NCI-H69 (cell line): ENCODE measurements at places on chromosomes 2 and 18.
A peak's percentile ranks its signal among the peaks of the same experiment; 100 is the strongest.

DNA sequence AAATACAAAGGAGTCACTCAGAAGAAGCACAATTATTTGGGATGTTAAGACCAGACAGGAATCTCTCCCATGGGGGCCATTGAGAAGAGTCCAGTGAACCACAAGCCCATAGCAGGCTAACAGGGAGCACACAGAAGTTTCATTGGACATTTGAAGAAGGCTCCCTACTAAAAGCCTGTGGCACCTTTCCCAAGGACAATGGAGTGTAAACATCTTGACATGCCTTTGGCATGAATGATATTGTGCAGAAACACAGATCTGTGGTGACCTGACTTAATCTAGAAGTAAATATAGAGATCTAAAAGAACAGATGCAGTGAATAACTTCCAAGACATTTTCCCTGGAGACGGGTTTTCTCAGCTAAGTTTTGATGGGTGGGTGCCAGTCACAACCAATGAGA, 221.5 kb downstream of the EPHA4 start:
- no peak for DNase-seq

GRCh38 chr2:234447189-234447588, 49.7 kb downstream of the ARL4C start:
- no peak for DNase-seq

- no peak for DNase-seq
Measured at GRCh38 chr2:84888401-84889276, 7.8 kb upstream of the TRABD2A start.

DNA sequence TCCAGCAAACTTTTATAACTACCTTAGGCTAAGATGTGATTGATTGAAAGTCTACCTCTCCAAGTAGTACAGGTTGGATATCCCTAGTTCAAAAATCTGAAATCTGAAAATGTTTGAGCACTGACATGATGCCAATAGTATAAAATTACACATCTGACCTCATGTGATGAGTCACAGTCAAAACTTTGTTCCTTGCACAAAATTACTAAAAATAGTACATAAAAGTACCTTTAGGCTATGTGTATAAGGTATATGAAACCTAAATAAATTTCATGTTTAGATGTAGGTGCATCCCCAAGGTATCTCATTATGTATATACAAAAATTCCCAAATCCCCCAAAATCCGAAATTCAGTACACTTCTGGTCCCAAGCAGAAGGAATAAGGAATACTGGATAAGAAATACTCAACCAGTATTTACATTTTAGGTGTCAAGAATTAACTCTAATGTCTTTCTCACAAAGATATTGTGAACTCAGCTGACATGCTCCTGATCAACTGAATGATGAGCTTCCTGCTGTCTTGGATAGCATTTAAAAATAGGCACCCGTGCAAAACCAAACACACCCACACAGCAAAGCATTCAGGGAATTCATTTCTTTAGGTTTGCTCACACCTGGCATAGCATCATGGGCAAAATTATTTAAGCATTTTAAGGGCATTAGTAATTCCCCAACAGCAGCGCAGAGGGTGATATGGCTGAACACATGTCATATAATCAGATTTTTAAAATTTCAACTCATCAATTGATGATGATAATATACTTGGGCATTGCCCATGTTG, 497.4 kb upstream of the MEIS1 start:
- DNase-seq: no peak

GRCh38 chr2:64186699-64187605, 42.7 kb upstream of the PELI1 start:
- no peak for DNase-seq

DNA sequence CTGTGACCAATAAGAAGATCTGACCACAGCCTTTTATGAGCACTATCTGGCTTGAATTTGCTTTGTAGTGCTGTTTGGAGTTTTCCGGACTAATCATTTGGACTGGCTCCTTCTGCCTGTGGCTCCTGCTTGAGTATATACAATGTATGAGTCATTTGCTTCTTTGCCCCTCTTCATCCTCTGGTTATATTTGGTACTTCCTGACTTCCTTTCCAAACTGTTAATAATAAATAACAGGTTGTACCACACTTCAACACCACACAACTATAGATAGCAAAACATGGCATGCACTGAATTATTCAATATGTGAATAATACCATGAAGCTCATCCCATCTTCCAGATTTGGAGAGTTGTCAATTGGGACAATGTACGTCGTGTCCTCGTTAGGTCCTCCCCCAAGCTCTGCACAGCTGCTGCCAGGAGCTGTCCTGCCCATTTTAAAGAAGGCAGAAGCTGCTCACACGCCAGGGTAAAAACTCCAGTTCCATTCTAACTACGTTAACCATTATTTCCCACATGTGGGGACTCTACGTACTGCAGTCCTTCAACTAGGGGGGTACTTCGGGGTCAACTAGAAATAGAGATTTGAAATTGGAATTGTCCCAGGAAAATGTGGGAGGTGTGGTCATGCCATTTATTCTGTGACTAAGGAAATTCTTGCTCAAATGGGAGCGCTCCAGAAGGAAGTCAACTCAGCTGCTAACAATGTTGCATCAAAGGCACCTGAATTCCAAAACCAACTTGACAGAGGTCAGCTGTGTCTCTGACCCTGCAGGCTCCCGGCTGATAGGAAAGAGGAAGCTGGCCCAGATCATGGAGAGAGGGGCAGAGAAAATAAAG, 38.1 kb downstream of the ST8SIA5 start:
- DNase-seq: no peak

GRCh38 chr2:39568561-39569006, 97.1 kb upstream of the TMEM178A start:
- peak; percentile 18 for DNase-seq

DNA sequence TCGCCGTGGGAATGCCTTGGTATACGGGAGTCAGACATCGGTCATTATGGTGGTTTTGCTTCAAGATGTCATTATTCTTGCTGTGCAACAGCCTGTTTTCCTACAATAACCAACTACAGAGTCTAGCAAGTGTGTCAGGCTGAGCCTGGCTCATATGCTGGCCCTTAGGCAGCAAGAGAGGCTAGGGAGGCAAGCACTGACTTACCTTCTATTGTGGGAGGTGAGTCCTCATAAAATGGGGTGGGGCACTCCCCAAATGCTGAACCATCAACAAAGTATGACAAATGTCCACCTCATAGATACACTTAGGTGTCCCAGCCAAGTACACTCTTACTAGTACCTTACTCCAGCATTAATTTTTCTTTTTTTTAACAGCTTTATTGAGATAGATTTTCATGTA, 77.0 kb upstream of the ATL2 start:
- no peak for DNase-seq

DNA sequence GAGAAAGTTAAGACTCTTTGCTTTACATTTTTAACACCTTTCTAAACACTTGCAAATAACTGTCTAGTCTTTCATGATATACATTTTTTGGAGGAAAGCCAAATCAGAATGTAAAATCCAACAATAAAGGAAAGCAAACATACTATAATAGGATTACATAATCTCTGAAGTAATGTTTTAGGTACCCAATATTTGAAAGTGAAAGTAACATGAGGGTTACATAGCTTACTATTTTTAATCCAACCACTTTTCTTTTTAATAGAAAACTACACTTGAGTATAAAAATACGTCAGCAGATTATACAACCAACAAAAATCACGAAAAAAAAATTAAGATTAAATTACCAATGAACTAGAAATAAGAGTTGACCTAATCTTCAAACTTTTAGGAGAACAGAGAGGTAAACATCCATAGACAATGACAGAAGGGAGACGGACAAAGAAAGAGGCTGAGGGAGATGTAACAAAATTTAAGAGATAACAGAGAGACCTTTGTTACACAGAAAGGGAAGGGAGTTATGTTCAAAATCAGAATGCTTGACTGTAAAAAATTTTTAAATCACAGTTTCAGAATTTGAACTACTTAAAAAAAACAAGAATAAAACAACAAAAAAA, 150.0 kb downstream of the IKZF2 start:
- DNase-seq: peak; percentile 12

- no peak for DNase-seq
Measured at GRCh38 chr2:118094503-118094902, 6.2 kb downstream of the INSIG2 start.

GRCh38 chr2:56167616-56168562, 15.9 kb upstream of the CCDC85A start:
- DNase-seq: peak; percentile 29

- DNase-seq: no peak
Measured at GRCh38 chr2:84442888-84443287, 16.2 kb downstream of the SUCLG1 start.

- DNase-seq: no peak
Measured at GRCh38 chr2:238132463-238133450, 5.7 kb upstream of the KLHL30 start.

DNA sequence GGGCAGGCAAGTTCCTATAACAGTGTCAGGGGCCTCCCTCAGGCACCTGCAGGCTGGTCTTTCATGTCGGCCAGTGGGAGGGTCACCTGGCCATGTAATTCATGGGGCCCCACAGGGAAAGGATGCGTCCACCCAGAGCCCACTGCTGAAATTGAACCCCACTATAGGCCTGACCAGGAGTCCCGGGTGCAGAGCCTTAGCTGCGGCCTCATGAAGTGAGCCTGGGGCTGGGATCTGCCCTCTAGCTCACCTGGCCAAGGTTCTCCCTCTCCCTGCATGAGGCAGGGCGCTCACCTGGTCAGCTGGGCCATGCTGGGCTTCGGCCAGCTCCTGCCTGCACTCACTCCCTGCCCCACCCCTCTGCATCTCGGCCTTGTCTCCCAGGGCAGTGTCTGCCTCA, 41.1 kb downstream of the C1QL2 start:
- no peak for DNase-seq

- DNase-seq: peak; percentile 89
Measured at GRCh38 chr18:2905854-2906703, 59.3 kb downstream of the EMILIN2 start.

GRCh38 chr2:25740810-25741381, 67.5 kb upstream of the DTNB start:
- DNase-seq: peak; percentile 24

- no peak for DNase-seq
Measured at GRCh38 chr18:811892-812375, at the start of gene YES1. YES1 (minus strand) TSS chr18:812242; CDS start chr18:756827, 55,415 bp downstream.

DNA sequence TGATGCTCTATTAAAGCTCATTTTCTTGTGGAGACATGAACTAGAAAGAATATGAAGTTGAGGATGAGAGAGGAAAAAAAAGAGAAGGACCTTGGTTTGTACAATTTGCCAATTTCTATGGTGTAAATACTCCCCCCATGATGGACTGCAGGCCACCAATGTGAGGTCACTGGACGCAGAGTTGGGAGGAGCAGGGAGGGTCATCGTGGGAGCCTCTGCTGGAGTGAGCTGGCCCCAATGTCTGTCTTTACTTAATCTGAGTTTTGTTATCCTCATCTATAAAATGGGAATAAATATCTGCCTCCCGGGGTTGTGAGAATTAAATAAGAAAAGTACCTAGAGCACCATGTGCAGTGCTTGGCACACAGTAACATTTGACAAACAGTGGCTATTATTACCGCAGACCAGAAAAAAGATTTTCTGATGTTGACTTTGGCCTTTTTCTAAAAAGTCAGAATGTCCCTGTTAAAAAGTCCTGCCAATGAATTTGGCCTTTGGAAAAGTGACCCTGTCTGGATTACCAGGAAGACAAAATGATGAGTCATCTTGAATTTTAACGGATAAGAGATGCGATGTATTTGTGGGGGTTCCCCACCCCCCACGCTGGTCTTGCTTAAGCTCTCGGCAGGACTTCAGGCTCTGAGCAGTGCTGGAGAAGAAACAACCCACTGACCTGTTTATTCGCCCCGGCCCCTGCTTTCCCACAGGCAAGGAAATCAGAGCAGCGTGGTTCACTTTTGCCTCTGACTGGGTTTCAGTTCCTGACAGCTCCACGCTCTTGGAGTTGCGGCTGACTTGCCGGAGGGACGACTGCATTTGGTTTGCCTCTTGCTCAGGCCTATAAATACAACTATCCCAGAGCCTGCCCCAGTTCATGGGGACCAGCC, 50.3 kb upstream of the FOSL2 start:
- DNase-seq: no peak

DNA sequence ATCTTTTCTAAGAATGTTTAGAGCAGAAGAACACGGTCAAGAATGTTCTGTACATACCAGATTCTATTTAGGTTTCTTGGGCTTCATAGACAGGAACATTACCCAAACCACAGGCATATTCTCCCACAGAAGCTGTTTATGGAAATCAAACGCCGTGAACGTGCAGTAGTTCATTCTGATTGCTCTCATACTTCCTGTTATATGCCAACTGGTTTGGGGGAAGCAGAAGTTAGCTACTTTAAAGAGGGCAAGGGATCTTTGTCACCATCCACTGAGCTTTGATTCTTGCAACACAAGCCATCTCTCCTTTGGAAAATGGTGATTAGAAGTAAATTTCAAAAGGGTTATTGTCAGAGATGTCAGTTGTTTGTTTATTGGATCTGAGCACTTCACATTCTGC, 182.2 kb upstream of the NRP2 start:
- DNase-seq: no peak

- no peak for DNase-seq
Measured at GRCh38 chr2:28334527-28334894, 58.1 kb upstream of the FOSL2 start.

GRCh38 chr18:79396431-79397246, 909 bp downstream of the NFATC1 start:
- peak; percentile 49 for DNase-seq

DNA sequence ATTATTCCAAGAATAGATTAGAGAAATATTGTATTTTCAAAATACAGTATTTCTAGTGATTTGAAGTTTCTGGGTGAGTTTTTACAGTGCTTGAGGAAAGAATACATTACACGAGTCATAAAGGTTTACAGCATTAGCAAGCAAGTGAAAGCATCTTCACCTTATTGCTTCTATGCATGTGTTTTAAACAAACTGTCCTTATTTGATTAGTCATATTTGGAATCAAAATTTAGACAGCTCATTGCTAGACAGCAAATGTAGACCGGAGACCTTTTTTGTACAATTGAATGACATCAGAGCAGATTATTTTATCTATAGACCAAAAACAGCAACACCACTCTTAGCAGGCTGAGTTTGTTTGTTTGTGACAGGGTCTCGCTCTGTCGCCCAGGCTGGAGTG, 69.2 kb downstream of the FAM161A start:
- no peak for DNase-seq

- no peak for DNase-seq
Measured at GRCh38 chr2:211435331-211435730, 878.9 kb downstream of the CPS1 start.

DNA sequence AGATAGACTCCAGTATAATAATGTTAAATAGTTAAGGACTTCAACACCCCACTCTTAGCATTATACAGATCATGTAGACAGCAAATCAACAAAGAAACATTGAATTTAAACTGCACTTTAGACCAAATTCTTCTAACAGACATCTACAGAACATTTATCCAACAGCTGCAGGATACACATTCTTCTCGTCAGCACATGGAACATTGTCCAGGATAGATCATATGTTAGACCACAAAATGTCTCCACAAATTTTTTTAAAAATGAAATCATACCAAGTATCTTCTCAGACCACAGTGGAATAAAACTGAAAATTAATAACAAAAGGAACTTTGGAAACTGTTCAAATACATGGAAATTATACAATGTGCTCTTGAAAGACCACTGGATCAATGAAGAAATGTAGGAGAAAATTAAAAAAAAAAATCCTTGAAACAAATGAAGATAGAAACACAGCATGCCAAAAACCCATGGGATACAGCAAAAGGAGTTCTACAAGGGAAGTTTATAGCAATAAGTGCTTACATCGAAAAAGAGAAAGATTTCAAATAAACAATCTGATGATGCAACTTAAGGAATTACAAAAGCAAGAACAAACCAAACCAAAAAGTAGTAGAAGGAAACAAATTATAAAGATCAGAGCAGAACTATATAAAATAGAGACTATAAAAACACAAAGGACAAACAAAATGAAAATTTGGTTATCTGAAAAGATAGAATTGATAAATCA, 12.3 kb upstream of the SPP2 start:
- DNase-seq: no peak

- no peak for DNase-seq
Measured at GRCh38 chr2:74471332-74472065, 981 bp downstream of the MRPL53 start.
